ENCODE measurements at places on chromosomes 1 and 21.

DNA sequence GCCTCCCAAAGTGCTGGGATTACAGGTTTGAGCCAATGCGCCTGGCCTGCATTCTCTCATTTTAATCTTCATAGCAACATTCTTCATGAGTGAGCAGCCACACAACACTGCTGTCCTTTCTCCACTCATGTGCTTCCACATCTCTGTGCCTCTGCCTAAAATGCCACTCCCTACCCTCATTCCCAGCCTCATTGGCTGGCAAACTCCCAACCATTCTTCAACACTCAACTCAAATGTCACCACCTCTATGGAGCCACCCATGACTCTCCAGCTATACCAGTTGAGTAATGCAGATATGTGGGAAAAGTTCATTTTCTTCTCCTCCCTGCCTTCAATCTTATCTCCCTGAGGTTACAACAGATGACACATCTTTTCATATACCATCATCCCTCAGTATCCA, 53.9 kb upstream of the ZC3H12A start:
- DNase-seq, result no peak

- DNase-seq, result no peak
These were observed 45.6 kb upstream of the FASLG start for GRCh38 chr1:172613294-172613693.

DNA sequence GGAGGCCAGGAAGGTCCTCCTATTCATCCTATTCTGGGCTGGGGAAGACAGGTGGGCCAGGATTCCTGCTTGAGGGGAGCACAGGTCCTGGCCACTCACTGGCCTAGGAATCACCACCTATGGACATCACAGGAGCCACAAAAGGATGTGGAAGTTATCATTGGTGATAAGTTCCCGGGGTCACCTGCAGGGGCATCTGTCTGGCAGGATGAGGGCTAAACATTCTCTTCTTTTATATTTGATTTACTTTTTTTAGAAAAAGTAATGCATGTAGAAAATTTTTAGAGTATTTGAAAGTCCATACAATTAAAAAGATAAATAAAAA, 33.2 kb upstream of the KIAA0040 start:
- no peak for DNase-seq

GRCh38 chr21:45427331-45428271, 22.6 kb downstream of the COL18A1 start:
- no peak for DNase-seq

DNA sequence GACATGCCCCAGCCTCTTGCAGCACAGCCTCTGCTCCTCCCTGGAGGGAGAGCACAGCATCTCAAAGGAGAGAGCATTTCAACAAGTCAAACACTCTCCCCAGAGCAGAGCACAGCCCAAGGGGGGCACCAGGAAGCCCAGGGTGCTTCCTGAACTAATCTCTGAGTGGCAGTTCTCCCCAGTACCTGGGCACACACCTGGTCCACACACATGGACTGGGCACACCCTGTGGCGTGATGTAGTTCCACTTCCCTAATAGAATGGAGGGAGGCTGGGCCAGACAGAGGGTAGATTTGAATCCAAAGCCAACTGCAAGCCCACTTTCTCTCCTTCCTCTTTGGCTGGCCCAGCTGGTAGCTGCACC, 55.5 kb downstream of the CD46 start:
- DNase-seq, result no peak

- no peak for DNase-seq
These were observed 61.4 kb upstream of the CNN3 start for GRCh38 chr1:94988356-94988755.

- no peak for DNase-seq
These were observed 78.9 kb downstream of the RAP1GAP start for GRCh38 chr1:21590126-21590880.

DNA sequence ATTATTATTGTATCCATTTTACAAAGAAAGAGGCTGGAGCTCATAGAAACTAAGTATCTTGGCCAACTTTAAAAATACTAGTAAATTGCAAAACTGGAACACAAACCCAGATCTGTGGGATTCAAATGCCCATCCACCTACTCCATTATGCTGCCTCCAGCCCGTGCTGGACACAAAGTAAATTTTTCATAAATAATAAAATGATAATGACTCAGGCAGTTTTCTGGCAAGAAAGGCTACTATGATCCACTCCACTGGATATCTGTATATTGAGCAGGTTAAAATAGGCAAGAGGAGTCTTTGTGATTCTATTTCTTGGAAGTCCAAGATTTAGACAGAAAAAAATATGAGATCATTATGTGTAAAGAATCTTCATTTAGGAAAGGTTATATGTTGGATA, 138.3 kb upstream of the DUSP10 start:
- DNase-seq, result no peak

GRCh38 chr21:35924714-35925301, 135.5 kb downstream of the SETD4 start:
- DNase-seq, result no peak

- no peak for DNase-seq
These were observed 120.7 kb upstream of the ZC3H11B start for GRCh38 chr1:219733511-219734174.

DNA sequence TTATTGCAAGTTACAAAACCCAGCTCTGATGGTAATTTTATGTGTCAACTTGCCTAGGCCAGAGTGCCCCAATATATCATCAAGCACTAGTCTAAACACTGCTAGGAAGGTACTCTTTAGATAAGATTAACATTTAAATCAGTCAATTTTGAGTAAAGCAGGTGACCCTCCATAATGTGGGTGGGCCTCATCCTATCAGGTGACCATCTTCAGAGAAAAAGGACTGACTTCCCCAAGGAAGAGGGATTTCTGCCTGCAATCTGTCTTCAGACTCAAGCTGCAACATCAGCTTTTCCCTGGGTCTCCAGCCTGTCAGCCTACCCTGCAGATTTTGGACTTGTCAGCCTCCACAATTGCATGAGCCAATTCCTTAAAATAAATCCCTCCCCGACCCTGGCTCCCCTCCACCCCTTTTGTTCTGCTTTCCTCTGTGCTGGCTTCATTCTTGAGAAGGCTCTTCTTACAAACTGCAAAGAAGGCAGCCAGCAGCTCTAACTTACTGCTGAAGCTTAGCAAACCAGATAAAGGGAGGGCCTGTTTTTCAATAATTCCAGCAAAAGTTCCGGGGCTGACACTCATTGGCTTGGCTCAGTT, 56.4 kb upstream of the RUNX3 start:
- no peak for DNase-seq

GRCh38 chr1:62318756-62319544, at the start of gene KANK4:
KANK4 (minus strand) TSS chr1:62319434; CDS start chr1:62281564, 37,870 bp downstream.
- DNase-seq, result no peak

DNA sequence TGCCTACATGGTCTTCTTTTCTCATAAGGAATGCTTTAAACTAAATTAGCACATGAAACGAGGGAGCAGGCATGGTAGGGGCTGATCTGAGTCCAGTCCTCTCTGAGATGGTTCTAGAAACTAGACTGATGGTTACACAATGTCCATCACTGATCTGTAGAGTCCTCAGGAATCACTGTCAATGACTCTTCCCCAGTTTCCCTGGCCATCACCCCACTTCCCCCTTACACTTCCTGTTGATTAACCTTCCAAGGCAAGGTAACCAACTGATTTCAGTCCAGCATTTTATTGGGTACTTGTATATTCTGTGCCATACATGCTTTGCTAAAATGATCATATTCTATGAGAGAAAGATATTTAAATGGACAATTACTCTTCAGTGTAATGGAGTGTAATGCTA, 100.6 kb upstream of the ARTN start:
- no peak for DNase-seq

GRCh38 chr1:201125019-201125418, 2.0 kb downstream of the ASCL5 start:
- DNase-seq, result no peak

DNA sequence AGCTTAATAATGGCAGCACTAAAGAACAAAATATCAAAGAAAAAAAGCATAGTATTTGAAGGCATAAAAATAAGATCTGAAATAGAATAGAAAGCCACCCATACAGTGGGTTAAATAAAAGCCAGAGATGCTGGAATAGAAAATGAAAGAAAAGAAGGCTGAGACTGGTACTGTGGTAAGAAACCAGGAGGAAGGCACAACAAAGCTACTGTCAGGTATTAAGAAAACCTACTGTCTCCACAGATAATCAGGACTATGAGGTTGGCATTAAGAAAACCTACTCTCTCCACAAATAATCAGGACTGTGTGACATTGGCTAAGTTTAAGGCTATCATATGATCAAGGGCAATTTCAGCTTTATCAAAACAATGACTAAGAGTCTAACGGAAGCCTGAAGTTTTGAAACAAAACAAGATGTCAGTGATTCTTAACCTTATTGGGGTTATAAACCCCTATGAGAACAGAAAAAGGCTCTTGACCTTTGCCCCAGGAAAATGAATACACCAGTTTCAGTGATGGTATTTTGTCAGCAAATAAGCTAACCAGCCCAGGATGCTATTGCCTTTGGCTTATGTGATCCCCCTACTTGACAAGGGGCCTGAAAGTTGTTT, 24.4 kb downstream of the MCOLN2 start:
- DNase-seq, result no peak

DNA sequence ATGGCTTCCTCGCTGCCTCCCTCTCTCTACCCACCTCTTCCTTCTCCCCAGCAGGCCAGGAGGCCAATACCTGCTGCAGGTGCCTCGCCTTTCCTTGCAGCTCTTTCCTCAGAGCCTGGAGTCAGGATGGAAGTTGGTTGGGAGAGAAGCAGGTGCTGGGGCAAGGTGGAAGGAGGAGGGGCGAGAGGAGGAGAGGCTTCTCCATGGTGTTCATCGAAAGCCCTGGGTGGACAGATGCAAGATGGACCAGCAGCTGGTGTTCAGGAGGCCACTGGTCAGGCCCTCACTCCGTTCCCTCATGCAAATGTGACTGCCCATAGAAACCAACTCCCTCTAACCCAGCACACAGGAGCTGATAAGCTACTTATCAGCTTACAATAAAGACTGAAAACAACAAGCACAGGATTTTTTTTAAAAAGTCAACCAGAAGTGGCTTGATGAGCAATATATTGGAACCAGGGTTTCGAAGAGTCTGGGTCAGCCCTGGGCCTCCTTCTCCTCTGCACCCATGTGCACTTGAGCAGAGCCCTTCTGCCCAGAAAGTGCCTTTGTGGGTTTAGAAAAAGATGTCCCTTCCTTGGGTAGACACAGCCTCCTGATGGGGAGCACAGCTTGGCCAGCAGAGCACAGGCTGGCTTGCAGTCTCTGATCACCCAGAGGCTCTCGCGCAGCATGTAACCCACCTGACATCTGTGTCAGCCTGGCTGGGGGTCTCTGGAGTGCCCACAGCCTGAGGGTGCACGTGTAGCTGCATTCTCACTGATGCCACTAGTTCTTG, 16.6 kb upstream of the GSTM4 start:
- peak; percentile 52 for DNase-seq

DNA sequence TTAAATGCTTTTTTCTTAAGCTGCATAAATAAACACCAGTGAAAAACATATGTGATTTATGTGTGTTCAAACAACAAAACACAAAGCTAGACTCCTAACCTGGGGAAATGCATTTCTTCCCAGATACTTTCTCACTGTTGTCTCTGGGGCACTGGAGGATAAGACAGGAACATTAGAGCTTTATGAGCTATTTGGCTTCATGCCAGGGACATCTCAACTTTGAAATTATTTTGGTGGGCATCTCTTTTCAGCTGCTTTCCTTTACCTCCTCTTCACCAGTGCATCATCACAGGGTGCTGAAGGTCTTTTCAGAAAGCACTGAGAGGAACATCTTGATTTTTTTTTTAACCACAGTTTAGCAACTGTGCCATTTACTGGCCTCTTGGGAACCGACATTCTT, 212.9 kb downstream of the DNM3 start:
- DNase-seq, result no peak

DNA sequence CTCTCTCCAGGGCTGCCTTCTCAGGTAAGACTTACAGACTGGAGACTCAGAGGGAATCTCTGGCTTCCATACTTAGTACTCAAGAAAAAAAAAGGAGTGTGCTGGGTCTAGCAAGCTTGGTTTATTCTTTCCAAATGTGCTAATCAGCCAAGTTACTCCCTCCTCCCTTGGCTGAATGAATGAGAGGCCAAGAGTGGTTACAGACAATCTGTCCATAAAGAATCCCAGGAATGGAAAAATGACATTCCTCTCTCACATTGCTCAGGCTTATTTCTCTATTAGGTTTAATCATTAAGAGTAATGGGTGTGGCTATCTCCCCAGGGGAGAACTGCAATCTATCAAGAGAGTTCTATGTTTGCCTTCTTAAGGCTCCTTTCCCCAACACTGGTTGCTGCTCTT, 547.3 kb upstream of the PLXNA2 start:
- DNase-seq, result no peak

DNA sequence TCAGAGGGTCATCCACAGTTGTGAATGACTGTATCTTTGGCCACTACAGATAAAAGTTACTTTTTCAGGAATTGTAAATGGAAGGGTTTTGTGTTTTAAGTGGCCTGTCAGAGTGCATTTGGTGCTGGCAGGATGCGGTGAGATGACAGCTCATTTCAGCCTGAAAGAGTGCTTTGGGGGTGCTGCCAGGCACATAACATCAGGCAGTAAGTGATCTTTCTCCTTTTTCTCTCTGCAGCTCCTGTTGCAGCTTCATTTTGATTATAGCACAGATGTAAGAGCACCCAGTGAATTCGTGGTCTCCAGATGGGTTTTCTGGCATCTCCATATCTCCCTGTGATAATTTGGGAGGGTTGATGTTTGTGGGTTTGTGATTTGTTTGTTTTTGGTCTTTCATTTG, 14.8 kb upstream of the FAM163A start:
- no peak for DNase-seq

DNA sequence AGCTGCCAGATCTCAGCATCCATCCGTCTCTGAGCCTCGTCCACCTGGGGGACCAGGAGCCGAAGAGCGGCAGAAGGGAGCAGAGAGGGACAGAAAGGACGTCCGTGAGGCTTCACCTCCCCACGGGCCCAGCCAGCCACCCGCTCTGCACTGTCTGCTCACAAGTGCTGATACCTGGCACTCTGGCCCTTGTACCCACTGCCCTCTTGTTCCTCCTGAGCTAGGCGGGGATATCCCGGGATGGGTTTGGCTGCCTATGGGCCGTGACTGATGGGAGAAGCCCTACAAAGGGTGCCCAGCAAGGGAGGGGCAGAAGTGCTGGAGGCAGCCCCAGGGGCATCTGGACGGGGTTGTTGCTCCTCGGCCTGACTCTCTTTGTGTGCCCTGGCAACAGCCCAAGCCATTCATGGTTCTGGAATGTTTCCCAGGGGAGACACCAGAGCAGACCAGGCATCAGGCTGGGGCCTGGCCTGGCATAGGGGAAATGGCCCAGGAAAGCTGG, 57.6 kb downstream of the LDLRAD2 start:
- no peak for DNase-seq

GRCh38 chr1:20234788-20235535, 48.6 kb upstream of the PLA2G2C start:
- DNase-seq, result no peak

- peak; percentile 77 for DNase-seq
These were observed 55.7 kb upstream of the ETV3 start for GRCh38 chr1:157193702-157194391.

GRCh38 chr1:10900691-10901090, 104.2 kb upstream of the CASZ1 start:
- DNase-seq, result no peak

DNA sequence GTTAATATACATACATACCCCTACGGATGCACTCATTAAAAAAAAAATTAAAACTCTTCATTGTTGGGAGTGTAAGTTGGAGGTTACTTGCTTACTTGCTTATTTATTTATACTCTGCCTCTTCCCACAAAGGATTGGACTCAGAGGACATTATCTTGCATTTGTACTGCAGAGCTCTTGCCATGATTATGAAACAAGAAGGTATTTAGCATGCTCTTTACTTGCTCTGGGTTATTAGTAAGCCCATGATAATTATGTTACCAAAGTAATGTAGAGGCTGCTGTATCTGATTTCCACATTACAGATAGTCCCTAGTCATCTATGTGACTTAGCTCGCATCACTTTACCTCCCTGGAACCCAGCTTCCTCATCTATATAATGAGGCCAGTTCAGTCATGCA, 355.1 kb upstream of the PTBP2 start:
- no peak for DNase-seq

Data from hematopoietic multipotent progenitor cell treated with erythropoietin and hydrocortisone succinate and interleukin-3 and kit ligand, for 8 days (in vitro differentiated cells).